ENCODE measurements at places on chromosomes 16 and 17. TPM values are rescaled to one million over a fixed set of nuclear protein-coding genes. Genes with fewer than 3 reads are reported as not detected.

DNA sequence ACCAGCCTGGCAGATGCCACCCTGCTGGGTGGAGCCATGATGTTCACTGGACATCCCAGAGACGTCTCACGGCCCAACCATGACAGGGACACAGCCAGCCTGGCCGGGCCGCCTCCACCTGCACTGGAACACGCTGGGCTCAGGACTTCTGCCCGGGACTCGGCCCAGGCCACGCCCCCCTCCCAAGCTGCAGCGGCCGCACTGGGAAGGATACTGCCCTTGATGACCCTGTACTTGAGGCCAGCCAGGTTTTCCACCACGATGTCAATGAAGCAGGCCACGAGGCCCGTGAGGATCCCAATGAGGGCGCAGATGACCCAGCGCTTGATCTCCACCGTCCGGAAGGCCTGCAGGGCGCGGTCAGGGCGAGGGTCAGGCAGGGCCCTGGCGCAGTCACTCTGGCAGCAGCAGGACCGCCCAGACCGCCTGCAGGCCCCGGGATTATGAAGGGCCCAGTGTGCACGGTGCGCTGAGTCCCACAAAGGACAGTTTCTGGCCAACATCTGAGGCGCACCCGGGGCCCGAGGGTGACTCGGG lies 14.2 kb downstream of the CLCN7 start:
- no peaks in the 10 kb centered on the region for H3K4me1 ChIP-seq
- H3K36me3 ChIP-seq, result peaks cover 65% of the 10 kb centered on the region
- no peak for DNase-seq
- H3K27me3 ChIP-seq, result no peaks in the 10 kb centered on the region
- H3K4me3 ChIP-seq, result no peak overlapping the region
- H3K27ac ChIP-seq, result no peak overlapping the region

- no peak for DNase-seq
- no peak overlapping the region for H3K4me3 ChIP-seq
- H3K36me3 ChIP-seq, result no peaks in the 10 kb centered on the region
Observed at GRCh38 chr16:17451843-17452242, 18.9 kb downstream of the XYLT1 start.

- H3K27me3 ChIP-seq, result no peaks in the 10 kb centered on the region
- peak overlapping the region; percentile 96 for H3K4me3 ChIP-seq
- peaks cover 24% of the 10 kb centered on the region for H3K4me1 ChIP-seq
- H3K36me3 ChIP-seq, result no peaks in the 10 kb centered on the region
- H3K27ac ChIP-seq, result peak overlapping the region; percentile 94
Observed at GRCh38 chr17:60392845-60393702, 1.1 kb upstream of the USP32 start.

DNA sequence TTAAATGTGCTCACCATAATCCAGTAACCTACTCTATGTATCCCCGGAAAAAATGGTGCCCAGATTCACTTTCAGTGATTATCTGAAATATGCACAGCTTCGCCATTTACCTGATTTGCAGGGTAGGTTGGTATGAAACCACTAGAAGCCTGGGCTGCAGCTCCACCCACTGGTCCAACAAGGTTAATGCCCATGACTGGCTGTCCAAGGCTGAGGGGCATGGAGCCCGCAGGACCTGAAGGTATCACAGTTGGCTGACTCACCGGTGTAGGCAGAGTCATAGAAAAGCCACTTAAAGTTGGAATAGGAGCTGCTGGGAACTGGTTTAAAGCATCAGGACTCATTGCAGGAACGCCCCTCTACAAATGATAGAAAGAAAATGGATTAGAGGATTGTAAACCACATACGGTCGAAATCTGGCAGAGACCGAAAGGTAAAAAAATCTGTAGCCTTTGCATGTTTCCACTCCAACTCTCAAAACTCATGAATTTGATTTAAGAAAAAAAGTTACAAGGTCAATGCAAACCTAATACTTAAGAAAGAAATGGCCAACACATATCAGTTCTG lies 38.6 kb downstream of the SYNRG start:
- H3K27me3 ChIP-seq, result no peaks in the 10 kb centered on the region
- H3K4me3 ChIP-seq, result no peak overlapping the region
- no peak overlapping the region for H3K27ac ChIP-seq
- H3K4me1 ChIP-seq, result no peaks in the 10 kb centered on the region
- DNase-seq, result no peak

KRTAP2-1 gene
- total RNA-seq, result not detected

ACD gene
- 22.0 TPM for total RNA-seq
